ENCODE measurements at places on chromosomes 16 and 17. TPM values are rescaled to one million over a fixed set of nuclear protein-coding genes. Genes with fewer than 3 reads are reported as not detected.

Gene KRTAP17-1
- not detected for total RNA-seq

Gene IGFALS
- total RNA-seq, result under 0.01 TPM

Gene TBC1D3
- total RNA-seq, result not detected

Gene KRT32
- not detected for total RNA-seq

Gene ACSM2B
- not detected for total RNA-seq

Gene P4HB
- 635 TPM for total RNA-seq

Gene ZFP3
- total RNA-seq, result 0.97 TPM

Gene SRL
- total RNA-seq, result 0.06 TPM

Gene SPN
- not detected for total RNA-seq

Gene HSD11B2
- total RNA-seq, result 0.38 TPM

Gene TP53TG3D
- not detected for total RNA-seq

Gene KRTAP4-6
- total RNA-seq, result not detected

Gene GFAP
- not detected for total RNA-seq

Gene HEXIM1
- 8.6 TPM for total RNA-seq

Gene ZNF232
- 4.0 TPM for total RNA-seq

Gene LRRC46
- 0.16 TPM for total RNA-seq

Gene TAC4
- not detected for total RNA-seq

Gene DCTPP1
- 29.2 TPM for total RNA-seq

Gene TPSG1
- not detected for total RNA-seq

Gene KRTAP4-9
- total RNA-seq, result not detected

Gene CDR2L
- total RNA-seq, result 17.1 TPM

Gene TNK1
- 0.49 TPM for total RNA-seq

Gene HASPIN
- total RNA-seq, result 7.4 TPM

Gene NUDT16L1
- total RNA-seq, result 34.1 TPM

Gene HS3ST3B1
- total RNA-seq, result 0.44 TPM

Gene APOBR
- total RNA-seq, result not detected

Gene NRN1L
- not detected for total RNA-seq

Data from bladder microvascular endothelial cell (primary cell).